ENCODE measurements at places on chromosomes 13 and 19. TPM values are rescaled to one million over a fixed set of nuclear protein-coding genes. Genes with fewer than 3 reads are reported as not detected.

Gene FAM83E
- 0.73 TPM for total RNA-seq

Gene PLPP2
- total RNA-seq = 9.0 TPM

Gene MCEMP1
- not detected for total RNA-seq

Gene OVOL3
- not detected for total RNA-seq

Gene IGFLR1
- total RNA-seq = 1.2 TPM

Gene CABP5
- total RNA-seq = not detected

Gene PCID2
- 53.4 TPM for total RNA-seq

Gene NXNL1
- total RNA-seq = not detected

Gene CALM3
- 224 TPM for total RNA-seq

Gene KCNJ14
- total RNA-seq = 0.39 TPM

Gene NALCN
- total RNA-seq = 5.2 TPM

Gene HPN
- not detected for total RNA-seq

Gene FAM124A
- 7.0 TPM for total RNA-seq

Gene NCAN
- not detected for total RNA-seq

Gene RTBDN
- not detected for total RNA-seq

Gene SACS
- 110 TPM for total RNA-seq

Gene FBXO17
- total RNA-seq = 24.2 TPM

Gene REX1BD
- 54.5 TPM for total RNA-seq

Gene KASH5
- total RNA-seq = not detected

Gene PCDH17
- total RNA-seq = 3.0 TPM

Gene GFY
- not detected for total RNA-seq

Gene ADPRHL1
- total RNA-seq = 0.32 TPM

Gene CGB1
- total RNA-seq = not detected

Gene COMP
- not detected for total RNA-seq

Gene RFPL4AL1
- total RNA-seq = not detected

Gene GAPDHS
- not detected for total RNA-seq

Gene CFAP97D2
- not detected for total RNA-seq

Gene NOVA2
- 3.4 TPM for total RNA-seq

Gene TFPT
- total RNA-seq = 22.8 TPM

Gene SBK2
- total RNA-seq = not detected

Gene RASAL3
- total RNA-seq = 0.79 TPM

Gene STOML3
- not detected for total RNA-seq

Gene SIGLEC9
- total RNA-seq = not detected

Gene IFNL1
- not detected for total RNA-seq

Gene UBE2L5
- not detected for total RNA-seq

Gene ZNF230
- total RNA-seq = 2.4 TPM

Gene ALOX5AP
- total RNA-seq = not detected

Gene ZIC2
- not detected for total RNA-seq

Gene KRTDAP
- not detected for total RNA-seq

Gene C5AR1
- total RNA-seq = not detected

Gene ZFR2
- not detected for total RNA-seq

Gene CBY2
- not detected for total RNA-seq

Gene JAK3
- total RNA-seq = 3.0 TPM

Gene FGF22
- not detected for total RNA-seq

Gene ZNF829
- total RNA-seq = 2.5 TPM

Gene F7
- not detected for total RNA-seq

Gene MISP
- total RNA-seq = 0.04 TPM

Gene CRTC1
- total RNA-seq = 1.1 TPM

Gene COX6B2
- total RNA-seq = not detected

Gene SSC5D
- 0.13 TPM for total RNA-seq

Gene CLEC17A
- total RNA-seq = not detected

Gene OR10H1
- not detected for total RNA-seq

Gene PEAK3
- not detected for total RNA-seq

Gene LRRC4B
- not detected for total RNA-seq

All from pulmonary artery endothelial cell (primary cell).